ENCODE measurements at places on chromosomes 7 and 10.
A peak's percentile ranks its signal among the peaks of the same experiment; 100 is the strongest.

- no peak for DNase-seq
Measured at GRCh38 chr10:112735041-112735695, 214.9 kb upstream of the TCF7L2 start.

DNA sequence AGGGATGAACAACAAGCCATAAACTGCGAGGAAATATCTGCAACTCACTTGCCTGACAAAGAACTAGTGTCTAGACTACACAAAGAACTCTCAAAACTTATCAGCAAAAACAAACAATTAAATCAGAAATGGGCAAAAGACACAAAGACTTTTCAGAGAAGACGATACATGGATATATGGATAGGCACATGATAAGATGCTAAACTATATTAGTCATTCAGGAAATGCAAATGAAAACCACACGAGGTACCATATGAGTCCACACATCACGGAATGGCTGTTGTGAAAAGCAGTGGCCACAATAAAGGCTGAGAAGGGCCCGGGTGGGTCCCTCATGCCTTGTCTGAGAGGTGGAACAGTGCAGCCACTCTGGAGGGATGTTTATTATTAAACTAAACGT, 267.8 kb downstream of the WDR37 start:
- DNase-seq: peak; percentile 9

- DNase-seq: no peak
Measured at GRCh38 chr7:146772601-146773000, 656.0 kb downstream of the CNTNAP2 start.

DNA sequence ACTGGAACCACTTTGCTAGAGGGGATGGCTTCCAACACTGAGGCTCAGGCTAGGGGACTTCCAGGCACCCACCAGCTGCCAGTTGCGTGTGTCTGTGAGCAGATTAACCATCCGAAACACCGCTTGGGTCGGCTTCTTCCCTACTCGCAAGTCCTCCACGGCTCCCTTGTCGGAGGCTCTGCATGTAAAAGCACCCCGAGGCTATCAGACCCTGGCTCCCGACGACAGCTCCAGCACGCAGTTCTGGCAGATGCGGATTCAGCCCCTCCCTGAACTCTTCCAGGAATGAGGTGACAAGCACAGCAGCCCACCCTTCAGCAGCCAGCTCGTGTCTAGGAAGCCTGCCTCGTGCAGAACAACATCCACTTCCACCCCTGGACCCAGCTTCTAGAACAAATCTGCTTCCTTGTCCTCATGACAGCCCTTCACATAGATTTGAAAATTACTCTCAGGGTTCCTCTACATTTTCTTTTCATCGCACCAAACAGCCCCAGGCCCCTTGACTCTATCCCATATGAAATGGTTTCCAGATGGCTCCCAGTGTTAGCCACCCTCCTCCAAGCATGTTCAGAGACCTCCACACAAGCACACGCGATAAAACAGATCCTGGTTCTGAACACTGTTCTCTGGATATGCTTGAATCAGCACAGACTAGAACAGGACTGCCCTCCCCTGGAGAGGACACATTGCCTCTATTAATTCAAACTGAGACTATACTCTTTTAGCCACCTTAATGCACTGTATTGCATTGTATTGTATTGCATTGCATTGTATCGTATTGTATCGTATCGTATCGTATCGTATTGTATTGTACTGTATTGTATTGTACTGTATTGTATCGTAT, 44.6 kb downstream of the SLIT1 start:
- DNase-seq: no peak

- no peak for DNase-seq
Measured at GRCh38 chr7:158076215-158076614, 511.4 kb downstream of the PTPRN2 start.

- no peak for DNase-seq
Measured at GRCh38 chr10:52662256-52662655, 110.3 kb downstream of the MBL2 start.

DNA sequence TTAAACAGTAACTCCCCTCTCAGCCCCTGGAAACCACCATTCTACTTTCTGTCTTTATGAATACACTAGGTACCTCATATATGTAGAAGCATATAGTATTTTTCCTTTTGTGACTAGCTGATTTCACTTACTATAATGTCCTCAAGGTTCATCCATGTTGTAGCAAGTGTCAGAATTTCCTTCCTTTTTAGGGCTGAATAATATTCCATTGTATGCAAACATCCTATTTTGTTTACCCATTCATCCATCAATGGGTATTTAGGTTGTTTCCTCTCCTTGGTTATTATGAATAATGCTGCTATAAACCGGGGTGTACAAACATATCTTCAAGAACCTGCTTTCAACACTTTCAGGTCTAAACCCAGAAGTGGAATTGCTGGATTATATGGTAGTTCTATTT, 125.3 kb downstream of the SGMS1 start:
- DNase-seq: no peak

DNA sequence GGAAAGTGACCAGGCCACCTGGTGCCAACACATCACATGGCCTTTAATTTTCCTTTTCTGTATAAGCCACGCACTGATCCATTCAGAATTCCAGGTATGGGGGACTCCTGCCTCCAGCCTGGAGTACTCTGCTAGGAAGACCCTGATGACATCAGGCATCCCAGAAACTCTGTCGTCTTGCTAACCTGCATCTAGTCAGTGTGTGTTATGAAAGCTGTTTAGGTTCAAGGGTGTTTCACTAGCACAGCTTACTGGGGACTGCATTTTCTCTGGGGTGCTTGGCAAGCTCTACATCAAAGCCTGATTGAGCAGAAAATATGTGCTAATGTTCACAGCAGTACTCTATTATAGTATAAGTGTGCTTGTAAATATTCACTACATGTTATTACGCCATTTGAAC, 100.6 kb upstream of the MGMT start:
- no peak for DNase-seq

DNA sequence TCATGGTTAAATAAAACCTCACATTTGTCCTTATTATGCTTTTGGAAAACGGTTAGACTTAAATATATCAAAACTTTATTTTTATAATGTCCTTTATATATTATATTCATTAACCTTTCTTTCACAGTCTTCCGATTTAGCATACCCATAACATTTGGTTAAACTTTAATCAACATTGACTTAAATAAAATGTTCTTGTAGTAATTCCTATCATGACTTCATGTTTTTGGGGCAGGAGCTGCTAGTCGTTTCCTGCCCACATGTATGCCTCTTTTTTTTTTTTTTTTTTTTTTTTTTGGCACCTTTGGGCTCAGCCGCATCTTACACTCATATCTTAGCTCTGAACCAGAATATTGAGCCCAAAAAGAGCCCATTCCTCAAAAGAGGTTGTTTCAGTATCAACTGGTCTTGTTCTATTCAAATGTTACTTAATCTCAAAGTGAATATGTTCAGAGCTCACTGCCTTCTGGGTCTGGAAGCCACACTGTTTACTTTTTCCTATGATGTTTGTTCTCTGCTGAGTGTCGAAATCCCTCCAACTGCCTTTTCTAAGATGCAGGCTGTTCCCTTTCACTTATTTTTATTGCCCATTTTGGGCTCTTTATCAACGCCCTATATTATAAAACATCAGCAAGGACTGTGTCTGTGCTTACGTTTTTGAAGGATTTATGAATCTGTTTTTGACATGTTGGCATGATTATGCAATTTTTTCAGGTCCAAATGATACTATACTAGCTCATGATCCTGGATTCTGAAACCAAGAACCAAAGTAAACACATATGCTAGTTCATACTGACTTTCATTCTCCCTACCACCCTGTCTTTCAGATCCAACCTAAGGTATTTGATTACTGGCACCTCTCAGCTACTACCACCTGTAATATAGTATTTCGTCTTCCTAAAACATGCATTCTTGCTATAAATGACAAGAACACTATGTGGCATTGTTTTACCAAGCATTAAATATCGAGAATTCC, 914.4 kb downstream of the PCDH15 start:
- no peak for DNase-seq

DNA sequence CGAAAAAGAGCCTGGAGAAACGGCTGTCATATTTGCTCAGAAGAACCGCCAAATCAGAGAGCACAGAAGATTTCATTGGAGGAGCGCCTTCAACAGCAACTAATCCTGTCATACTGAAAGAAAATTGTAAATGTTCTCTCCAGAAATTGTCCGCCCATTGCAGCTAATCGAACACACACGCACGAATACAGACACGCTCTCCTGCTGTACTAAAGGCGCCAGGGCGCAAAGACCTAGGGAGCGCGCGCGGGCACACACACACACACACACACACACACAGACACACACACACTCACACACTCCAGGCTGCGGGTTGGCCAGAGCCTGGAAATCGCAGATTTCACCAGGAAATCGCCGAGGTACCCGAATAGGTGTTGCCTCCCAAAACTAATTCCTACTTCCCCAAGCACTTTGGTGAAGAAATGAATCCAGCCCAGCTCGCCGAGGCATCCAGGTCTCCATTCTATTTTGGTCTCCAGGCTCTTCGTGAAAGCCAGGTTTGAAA, at the start of gene CHRM2:
Gene CHRM2 (plus strand): TSS at position 157 of the 505 bp plus-strand sequence. CDS start 146,214 bp downstream, outside the sequence.
- no peak for DNase-seq

- DNase-seq: no peak
Measured at GRCh38 chr10:106900016-106900652, 264.4 kb downstream of the SORCS1 start.

- DNase-seq: no peak
Measured at GRCh38 chr7:68476966-68477365, 1121.3 kb upstream of the AUTS2 start.
